ENCODE measurements at places on chromosomes 11 and 22. TPM values are rescaled to one million over a fixed set of nuclear protein-coding genes. Genes with fewer than 3 reads are reported as not detected.

- DNase-seq: no peak
Observed at GRCh38 chr22:43031617-43032016, 16.7 kb upstream of the PACSIN2 start.

DNA sequence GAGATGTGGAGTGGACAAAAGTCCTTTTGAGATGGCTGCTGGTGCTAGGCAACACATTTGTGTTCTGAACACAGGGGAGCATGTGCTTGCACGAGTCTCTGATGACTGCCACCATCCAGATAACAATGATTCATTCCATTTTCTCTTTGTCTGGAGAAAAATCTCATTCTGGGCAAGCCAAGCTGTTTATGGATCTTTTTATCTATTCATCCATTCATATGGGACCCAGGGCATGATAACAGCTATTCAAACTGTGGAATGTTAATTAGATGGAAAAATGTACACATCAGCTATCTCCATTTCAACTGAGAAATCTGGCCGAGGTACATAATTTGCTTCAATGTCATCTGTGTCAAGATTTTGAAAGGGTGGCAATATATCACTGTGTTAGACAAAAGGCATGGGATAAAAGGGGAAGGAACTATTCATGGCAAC is 117.5 kb upstream of the ZBED5 start:
- no peak for DNase-seq

DNA sequence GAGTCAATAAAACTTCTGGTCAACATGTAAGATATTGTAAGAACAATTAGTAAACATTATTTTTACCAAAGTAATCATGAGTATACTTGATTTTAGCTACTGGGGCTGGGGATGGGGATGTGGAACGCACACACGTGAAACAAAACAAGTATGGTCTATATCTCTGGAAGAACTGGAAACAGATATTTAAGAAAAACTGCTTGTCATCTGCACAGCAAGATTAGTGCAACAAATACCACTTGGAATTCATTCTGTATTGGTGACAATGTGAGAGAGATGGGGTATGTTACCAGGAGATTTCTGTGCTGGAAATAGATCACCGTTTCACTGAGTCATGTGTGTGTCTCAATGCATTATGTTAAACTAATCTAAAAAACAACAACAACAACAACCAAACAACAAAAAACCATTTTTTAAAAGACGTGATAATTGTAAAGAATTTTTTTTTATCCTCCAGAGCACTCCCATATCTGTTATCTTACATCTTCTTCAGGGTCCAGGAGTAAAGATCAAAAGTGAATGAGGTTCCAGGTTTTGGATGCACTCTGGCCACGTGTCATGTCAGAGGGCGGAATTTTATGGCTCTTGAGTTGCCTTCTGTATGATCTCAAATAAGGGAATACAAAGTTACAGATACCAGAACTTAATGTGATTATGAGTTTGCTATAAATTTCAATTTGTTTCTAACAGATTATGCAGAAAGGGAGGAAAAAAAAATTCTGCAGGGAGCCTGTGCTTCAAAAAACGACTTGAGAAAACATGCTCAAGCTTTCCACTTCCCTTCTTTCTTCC is 153.0 kb downstream of the BBOX1 start:
- no peak for DNase-seq

GRCh38 chr11:17682848-17683247 is 36.5 kb upstream of the MYOD1 start:
- no peak for DNase-seq

DNA sequence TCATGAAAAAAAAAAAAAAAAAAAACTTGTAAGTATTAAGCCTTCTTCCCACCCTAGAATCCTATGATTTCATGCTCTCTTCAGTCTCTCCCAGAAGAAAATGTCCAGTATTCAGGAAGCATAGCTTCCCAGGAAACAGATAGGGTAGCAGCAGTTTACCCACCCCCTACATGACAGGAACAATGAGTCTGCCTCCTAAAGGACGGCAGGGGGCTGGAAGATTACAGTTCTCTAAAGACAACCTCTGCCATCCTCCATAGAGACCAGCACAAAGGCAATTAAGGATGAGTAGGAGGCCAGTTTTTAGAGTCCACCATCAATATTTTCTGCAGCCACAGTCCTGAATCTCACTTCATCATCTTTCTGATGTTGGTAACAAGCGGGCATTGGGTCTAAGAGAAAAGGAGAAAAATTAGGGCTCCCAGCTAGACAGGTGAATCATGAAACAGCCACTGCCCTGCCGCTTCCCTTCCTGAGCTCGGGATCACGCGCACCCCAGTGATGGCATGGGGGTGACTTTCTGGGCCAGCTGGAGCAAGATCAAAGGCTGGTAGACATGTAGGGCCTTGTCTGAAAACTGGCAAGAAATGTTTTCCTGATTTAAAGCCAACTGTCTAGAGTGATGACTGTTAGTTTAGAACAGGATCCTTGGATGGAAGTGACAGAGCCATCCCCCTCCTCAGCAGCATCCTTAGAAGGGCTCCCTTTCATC is 322.8 kb downstream of the LARGE1 start:
- DNase-seq: no peak

DNA sequence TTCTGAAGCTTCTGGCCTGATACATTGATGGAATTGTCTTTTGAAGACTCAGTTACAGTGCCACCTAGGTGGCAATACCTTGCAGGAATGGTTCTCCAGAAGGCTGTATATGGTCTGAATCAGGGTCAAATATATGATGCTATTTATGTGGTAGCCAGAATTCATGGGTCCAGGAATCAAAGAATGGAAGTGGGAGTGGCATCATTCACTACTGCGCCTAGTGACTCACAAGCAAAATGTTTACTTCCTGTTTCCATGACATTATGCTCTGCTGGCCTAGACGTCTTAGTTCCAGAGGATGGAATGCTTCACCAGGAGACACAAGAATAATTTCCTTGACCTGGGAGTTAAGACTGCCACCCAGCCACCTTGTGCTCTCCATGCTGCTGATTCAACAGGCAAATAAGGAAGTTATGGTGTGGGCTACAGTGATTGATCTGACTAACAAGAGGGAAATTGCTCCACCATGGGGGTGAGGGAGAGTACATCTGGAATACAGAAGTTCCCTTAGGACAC is 491.8 kb downstream of the ETS1 start:
- DNase-seq: peak; percentile 29

MCHR1 gene
- 0.13 TPM for total RNA-seq

SLC36A4 gene
- 4.4 TPM for total RNA-seq

DNA sequence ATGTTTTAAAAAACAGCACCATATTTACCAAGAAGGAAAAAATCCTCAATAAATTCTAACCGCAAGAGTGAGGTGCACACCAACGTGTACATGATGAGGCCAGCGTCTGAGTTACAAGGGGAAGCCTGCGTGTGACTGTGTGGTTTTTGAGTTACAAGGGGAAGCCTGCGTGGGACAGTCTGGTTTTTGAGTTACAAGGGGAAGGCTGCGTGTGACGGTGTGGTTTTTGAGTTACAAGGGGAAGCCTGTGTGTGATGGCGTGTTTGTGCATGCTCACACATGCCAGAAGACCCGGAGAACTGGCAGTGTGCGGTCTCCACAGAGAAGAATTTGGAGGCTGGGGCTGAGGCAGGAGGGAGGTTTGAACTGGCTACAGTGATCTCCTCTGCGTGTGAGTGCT is 1376.4 kb downstream of the TBC1D22A start:
- no peak for DNase-seq

DNA sequence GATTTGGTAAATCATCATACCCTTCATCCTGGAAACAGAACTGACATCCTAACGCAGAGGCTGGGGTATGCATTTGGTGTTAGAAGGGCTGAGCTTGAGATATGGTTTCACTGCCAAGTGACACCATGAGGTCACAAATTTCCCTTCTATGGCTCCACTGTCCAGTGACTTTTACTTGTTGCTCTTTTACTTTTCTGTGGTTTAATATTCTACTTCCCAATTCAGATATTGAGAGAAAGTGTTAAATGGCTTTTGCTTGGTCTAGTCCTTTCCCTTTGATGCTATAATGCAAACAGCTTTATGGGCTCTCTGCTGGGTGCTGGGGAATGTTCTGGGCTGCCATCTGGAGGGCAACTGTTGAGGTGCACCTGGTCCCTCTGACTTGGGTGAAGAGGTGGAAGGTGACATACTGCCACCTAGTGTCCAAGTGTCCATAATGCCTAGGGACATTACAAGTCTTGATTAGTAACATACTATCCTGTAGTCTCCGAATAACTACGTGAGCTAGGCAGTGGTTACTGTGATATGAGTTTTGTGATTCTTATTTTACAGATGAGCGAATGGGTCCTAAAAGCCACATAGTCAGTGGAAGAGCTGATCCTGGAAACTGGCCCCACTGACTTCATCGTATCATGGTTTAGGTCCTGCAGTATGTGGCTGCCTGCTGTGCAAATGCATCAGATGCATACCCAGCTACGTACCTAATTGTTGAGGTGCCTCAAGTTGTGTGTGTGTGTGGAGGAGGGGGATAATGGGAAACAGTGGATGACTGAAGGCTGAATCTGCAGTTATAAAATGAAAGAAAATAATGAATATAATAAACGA is 149.1 kb upstream of the RAG2 start:
- DNase-seq: peak; percentile 84

Data from dermis microvascular lymphatic vessel endothelial cell (primary cell).